ENCODE measurements at places on chromosomes 12 and 14.

DNA sequence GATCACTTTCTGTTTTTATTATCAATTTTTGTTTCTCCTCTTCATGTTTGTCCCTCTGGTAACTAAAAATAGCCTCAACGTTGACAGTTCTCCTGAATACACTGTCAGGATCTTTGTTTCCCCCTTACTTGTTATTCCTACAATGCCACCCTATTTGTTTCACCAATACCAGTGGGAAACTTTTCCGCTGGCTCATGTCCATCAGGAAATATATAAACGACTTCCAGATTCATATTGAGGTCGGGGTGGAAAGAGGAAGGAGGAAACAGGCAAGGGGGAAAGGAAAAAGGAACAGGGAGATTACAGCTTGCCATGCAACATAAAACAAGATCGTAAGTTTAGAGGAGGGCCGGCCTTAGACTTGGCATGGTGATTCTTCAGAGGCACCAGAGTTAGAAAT is 61.7 kb downstream of the BTBD7 start:
- no peak for DNase-seq

GRCh38 chr14:99600232-99600888 is 3.6 kb downstream of the CCDC85C start:
- no peak for DNase-seq

DNA sequence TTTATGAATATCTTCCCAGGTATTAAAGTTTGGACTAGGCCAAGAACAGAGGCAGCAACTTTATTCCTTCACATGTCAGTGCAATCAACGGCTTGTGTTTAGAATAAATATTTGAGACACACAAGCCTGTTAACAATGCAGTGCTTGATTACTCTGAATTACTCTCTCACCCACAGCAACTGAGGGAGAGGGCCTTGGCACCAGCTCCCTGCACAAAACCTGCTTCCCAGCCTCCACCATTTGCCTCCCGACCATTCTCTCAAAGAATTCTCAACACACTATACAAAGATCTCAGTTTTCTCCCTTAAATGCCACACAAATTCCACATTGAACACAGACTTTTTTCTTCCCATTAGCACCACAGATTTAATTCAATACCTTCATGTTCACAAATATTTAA is 77.0 kb downstream of the STON2 start:
- DNase-seq: no peak

DNA sequence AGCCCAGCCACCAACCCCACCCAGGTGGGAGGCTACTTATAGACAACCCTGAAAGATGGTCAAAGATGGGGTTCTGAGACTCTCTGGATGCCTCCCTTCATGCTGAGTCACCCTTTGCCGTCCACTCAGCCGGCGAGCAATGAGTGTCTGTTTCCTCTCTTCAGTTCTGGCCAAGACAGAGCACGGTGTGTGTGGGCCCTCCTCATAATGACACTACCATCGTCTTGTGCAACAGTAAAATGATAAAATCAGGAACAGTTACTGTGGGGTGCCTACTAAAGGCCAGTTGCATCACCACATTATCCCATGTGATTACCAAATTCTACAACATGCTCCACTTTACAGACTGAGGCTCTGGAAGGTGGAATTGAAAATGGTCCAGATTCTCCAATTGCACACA is 7.0 kb upstream of the BDKRB1 start:
- DNase-seq: no peak

DNA sequence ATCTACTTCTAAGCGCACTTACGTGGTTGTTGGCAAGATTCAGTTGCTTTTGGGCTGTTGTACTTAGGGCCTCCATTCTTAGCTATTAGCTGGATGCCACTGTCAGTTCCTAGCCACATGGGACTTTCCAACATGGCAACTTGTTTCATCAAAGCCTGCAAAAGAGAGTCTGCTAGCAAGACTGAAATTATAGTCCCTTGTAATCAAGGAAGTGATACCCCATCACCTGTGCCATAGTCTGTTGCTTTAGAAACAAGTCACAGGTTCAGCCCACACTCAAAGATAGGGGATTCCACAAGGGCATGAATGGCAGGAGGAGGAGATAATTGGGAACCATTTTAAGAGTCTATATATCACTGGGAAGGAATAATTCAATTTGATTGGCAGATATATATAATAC is 27.1 kb upstream of the SLC17A8 start:
- no peak for DNase-seq

DNA sequence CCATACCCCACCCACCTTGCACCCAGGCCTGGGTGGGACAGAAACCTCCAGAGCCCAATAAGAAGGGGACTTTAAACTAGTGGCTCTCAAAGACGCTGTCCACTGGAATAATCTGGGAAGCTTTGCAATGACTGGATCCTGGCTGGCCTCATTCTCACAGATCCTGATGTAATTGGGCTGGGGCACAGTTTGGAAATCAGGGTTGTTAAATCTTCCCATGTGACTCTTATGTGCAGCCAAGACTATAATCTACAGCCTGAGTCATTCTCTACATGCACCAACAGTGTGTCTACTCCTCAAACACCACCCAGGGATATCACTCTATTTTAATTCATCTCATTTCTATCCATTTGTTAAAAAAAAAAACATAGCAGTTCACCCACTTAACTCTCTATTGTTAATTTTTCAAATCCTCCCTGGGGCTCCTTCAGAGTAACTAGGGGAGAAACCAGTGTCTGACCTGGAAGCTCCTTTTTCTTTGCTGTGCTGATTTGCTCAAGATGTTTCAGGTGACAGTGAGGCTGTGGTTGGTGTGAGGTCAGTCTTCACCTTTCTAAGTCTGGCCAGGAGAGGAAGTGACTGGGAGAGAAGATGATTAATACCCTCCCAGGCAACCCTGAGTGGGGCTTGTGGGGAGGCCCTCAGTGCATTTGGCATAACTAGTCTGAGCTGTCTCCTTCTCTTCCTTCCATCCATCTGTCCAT is 211.6 kb upstream of the SFSWAP start:
- DNase-seq: no peak

DNA sequence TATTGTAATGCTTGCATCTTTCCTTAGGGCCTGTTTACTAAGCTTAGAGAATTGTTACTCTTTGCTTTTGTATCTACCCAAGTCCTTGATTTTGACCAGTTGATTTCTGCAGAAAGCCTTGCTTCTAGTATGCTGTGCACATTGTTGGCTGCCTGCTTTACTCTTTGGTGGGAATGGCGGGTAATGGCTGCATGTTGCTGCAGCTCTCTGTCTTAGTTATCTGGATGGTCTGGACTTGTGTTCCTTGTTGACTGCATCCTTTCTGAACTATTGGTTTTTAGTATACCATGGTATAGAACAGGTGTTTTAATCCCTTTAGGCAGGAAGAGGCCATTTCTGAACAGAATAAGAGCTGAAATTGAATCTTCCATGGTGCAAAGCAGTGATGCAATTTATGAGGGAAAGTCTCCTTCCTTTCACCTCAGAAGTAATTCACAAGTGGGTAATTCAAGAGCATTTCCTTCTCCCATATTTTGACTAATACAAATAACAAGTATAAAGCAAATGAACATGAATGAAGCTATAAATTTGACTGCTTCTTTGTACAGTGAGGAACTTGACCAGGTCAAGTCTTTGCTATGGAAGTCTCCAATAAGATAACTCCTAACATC is 466.4 kb downstream of the NPAS3 start:
- DNase-seq: no peak

DNA sequence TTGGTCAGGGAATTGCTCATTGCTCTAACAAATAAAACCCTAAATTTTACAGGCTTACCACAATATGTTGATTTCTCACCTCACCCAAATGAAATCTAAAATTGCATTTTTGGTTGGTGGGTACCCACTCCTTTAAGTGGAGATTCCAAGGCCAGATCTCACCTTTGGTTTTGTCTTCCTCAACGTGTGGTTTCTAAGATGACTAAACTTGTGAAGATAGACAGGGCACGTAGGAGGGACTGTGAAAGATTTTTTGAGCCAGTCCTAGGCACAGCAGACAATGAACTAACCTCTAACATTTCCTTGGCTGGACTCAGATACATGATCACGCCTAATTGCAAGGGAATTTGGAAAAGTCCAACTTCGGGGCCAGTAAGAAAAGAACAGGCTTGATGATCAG is 1003.9 kb downstream of the FLRT2 start:
- DNase-seq: no peak

GRCh38 chr12:91357381-91357780 is 174.8 kb upstream of the DCN start:
- no peak for DNase-seq

GRCh38 chr12:52029685-52030084 is 21.6 kb upstream of the NR4A1 start:
- no peak for DNase-seq

DNA sequence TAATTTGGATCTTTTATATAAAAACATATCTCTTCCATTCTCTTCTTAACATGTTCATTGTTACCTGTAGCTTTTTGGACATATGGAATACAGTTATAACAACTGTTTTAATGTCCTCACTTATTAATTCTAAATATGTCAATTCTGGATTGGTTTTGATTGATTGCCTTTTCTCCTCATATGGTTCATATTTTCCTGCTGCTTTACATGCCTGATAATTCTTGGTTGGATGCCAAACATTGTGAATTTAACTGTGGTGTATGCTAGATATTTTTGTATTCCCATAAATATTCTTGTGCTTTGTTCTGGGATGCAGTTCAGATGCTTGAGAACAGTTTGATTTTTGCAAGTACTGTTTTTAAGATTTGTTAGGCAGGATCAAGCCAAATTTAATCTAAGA is 10.8 kb downstream of the C14orf132 start:
- DNase-seq: no peak

DNA sequence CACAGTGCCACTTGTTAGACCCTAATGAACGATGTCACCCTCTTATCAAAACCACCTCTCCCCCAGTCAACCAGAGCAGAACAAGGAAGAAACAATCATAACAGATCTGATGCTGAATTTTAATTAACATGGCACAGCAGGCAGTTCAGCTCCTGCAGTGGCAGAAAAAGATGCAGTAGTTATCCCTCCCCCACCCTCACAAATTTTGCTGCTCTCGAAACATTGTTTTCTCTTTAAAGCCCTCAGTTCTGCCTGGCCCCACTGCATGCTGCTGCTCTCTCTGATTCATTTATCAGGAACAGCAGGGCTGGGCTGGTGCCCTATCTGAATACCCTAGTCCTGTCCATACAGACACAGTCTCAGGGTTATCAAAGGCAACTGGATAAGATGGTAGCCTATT is 12.2 kb downstream of the CCDC175 start:
- no peak for DNase-seq

DNA sequence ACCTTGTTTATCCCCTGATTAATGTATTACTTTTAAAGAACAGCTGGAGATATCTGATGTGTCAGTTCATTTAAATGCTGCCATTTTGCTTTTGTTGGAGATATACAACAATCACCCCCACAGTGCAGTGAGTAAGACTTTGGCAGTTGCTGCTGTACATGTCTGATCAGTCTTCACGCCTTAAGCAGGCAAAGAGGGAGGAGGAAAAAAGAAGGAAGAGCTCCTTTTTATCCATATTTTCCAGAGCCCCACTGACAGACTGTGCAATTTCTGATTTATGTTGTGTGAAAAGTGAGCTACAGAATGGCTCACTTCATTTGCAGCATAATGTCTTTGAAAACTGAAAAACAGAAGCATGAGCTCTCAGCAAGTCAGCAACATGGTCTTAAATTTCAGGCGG is 319.7 kb upstream of the LRIG3 start:
- DNase-seq: no peak

DNA sequence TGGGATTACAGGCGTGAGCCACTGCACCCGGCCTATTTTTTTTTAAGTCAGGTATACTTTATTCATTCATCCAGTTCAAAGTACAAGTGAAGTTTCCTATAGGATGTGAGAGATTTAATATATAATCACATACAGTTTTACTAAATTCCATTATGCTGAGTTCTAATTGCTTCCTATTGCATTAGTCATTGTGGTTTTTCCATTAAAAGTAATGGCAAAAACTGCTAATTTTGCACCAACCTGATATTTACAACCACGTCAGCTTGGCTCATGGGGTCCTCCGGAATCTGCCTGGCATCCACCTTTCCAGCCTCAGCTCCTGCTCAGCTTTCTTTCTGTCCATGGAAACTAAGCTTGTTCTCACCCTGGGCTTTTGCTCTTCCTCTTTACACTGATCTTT is 67.0 kb upstream of the CSRP2 start:
- DNase-seq: no peak

- no peak for DNase-seq
Measured at GRCh38 chr14:55000381-55000780, 26.5 kb downstream of the WDHD1 start.

DNA sequence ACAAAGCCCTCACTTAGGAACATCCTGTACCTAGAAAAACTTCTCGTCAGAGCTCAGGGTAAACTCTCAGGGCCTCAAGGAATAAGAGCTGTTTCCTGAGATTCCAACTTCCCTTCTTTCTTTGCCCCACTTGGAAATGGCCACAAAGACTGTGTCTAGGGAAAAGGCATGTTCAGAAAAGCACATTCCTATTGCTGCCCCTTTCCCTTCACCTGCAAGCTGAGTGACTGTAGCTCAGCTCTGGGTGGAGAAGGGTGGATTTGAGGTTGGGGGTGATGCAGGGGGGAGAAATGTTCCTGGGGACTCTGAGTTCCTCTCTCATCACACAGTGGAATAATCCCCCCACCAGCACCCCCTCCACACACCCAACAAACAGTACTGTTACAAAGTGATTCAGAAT is 6.8 kb downstream of the ENDOU start:
- DNase-seq: no peak

DNA sequence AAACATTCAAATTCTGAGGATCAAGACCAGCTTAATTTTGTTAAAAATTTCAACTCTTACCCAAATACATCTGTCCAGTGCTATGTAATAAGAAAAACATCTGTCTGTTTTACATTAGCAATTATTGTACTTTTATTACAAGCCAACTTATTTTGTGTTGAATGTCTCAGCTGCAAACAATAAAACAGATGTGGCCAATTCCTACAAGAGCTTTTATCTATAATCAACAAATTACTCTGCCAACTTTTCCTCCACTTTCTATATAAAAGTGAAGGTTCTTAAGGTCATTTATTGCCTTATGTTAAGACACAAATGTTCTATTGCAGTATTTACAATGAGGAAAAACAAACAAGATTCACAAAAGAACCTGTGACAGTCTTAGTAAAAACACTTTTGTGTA is 72.7 kb downstream of the NOVA1 start:
- DNase-seq: peak; percentile 5

Data from renal cortex interstitium (tissue), 15 donors.